ENCODE measurements at places on chromosomes 12 and 14.

GRCh38 chr12:113980537-113981337 lies 14.6 kb upstream of the RBM19 start:
- peak; percentile 55 for DNase-seq

DNA sequence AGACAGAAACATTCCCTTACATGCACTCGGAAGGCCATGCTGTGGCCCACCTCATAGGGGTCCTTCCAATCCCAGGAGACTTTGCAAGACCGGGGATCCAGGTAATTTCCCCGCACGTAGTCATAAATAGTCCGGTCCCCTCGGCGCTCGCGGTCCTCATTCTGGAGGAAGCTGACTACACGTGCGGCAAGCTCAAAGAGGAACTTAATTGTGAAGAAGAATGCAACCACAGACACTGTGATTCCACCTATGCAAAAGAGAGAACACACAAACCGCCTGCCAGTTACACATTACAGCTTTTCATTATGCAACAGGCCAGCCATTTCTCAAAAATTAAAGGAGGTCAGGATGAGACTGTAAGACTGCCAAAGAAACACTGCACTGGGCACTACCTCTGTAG lies 28.4 kb downstream of the AREL1 start:
- DNase-seq: no peak

DNA sequence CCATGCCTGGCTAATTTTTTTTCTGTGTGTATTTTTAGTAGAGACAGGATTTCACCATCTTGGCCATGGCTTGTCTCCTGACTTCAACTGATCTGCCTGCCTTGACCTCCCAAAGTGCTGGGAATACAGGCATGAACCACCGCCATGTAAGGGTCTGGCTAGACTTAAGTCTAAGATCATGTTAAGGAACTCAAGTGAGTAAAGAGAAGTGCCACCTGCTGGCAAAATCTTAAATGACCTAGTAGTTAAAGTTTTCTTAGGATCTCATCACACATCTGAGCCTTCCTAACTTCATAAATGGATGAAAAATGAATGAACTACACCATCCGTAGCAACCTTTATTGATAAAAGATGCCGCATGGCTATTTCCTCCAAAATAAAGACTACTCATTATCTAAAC lies 1.7 kb upstream of the C12orf56 start:
- peak; percentile 13 for DNase-seq

DNA sequence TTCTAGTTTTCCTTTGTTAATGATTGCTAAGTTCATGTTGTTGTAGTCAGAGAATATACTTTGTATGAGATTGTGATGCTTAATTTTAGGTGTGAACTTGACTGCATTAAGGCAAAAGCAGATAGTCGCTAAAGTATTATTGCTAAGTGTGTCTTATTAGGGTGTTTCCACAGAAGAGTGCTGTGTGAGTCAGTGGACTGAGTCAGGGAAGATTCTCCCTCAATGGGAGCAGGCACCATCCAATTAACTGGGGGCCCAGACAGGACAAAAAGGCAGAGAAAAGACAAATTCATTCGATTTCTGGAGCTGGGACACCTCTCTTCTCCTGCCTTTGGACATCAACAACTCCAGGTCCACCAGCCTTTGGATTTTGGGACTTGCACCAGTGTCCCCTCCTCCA lies 48.5 kb downstream of the BAZ1A start:
- peak; percentile 30 for DNase-seq

DNA sequence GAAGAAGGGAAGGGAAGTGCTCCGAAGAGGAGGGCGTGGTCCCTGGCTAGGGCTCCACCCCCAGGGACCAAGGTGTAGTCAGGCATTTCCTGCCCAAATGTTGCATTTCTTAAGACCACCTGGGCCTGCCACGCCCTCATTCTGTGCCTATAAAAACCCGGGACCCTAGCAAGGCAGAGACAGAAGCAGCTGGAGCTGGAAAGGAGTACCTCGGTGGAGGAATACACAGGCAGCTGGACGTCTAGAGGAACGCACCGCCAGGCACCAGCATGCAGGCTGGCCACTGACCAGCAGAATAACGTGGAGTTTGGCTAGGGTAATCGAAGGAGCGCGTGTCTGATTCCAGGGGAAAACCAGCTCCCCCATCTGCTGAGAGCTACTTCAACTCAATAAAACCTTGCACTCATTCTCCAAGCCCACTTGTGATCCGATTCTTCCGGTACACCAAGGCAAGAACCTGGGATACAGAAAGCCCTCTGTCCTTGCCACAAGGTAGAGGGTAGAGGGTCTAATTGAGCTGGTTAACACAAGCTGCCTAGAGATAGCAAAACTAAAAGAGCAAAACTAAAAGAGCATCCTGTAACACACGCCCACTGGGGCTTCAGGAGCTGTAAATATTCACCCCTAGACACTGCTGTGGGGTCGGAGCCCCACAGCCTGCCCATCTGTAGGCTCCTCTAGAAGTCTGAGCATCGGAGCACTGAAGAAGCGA lies 21.0 kb downstream of the CFL2 start:
- no peak for DNase-seq

DNA sequence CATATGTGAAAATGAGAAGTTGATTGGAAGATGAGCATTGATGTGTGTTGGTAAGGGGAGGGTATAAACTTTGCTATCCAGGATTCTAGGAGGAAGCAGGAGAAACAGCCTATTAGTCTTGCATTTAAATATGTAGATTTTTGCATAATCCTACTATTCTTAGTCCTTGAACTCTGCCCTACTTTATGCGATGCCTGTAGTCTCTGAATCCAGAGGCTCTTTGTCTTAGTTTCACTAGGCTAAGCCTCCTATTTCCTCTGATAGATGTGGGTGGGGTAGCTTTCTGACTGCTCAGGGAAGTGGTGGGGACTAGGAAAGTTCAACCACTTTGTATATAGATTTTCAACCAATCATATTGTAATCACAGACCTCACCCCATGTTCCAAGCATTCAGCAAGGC lies 49.5 kb upstream of the KCNC2 start:
- DNase-seq: no peak

GRCh38 chr12:120830052-120830940 lies 73.9 kb downstream of the SPPL3 start:
- no peak for DNase-seq

DNA sequence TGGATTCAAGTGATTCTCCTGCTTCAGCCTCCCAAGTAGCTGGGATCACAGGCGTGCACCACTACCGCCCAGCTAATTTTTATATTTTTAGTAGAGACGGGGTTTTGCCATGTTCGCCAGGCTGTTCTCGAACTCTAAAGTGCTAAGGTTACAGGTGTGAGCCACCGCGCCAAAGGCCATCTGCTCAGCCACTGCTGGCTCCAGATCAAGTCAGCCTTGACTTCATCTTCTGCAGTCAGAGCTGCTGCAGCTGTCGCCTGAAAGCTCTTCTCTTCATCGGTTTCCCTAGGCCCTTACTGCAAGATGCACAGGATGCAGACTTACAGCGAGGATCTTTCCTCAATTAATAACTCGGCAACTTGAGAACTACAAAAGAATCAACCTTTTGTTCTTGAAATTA lies 66.8 kb downstream of the CLIP1 start:
- DNase-seq: no peak

GRCh38 chr12:96187956-96188355 lies 6.2 kb upstream of the ELK3 start:
- no peak for DNase-seq

DNA sequence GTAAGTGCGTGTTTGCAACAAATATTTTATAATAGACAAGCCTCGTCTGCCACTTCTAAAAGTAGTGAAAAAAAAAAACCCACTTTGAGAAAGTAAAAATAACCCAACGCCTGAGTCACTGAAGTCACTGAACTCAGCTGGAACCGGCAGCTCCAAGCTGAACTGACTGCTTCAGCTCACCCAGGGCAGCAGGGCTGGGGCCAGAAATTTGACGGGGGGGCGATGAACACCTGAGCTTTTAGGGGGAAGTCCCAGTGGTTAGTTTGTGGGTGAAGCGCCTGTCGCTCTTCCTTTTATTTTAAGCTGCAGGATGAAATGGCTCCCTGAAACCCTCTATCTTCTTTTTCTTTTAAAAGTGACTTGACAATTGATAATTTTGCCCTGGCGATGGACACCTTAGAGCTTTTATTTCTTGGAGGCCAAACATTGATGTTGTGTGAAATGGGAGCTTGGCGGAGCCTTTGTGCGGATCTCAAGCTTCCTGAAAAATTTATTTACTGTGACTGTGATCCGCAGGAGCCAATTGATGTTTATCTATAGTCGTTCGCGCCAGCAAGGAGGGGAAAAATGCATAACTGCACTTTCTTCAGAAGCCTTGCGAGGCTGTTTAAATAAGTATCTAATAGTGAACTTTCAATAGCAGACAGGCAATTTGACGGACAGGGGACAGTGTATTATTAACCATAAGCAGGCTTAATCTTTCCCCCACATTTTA lies 173.2 kb upstream of the MYL2 start:
- DNase-seq: no peak

DNA sequence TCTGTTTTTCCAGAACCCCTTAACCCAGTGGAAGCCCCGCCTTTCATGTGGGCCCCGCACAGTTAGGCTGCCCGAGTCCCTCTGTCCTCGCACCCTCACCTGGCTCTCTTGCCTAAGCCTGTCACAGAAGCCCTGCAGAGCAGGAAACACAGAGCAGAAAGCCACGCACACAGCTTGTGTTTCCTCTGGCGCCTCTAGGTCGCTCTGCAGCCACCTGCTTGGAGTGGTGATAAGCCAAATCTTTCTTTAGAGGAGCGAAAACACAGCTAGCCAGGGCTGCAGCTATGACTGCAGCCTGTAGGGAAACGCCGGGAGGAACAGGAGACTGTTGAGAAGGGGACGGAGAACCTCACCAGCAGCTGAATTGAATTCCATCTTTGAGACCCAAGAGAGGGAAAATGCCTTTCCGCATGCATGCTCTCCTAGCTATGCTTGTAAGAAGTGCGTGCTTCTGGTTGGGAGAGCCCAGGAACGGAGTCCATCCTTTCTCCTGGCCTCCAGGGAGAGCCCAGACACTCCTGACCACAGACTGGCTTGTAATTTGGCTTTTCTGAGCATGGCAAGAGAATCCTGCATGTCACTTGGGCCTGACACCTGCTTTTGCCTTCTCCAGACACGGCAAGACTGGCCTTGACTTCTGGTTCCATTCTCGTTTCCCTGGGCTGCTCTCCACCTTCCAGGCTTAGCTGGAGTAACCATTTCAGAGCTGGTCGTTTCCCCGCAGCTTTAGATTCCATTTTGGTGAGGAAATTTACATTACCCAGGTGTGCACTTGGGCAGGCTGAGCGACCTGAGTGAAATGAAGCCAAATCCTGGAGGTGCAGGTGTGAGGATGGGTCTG lies 301.6 kb downstream of the CACNA1C start:
- DNase-seq: no peak

DNA sequence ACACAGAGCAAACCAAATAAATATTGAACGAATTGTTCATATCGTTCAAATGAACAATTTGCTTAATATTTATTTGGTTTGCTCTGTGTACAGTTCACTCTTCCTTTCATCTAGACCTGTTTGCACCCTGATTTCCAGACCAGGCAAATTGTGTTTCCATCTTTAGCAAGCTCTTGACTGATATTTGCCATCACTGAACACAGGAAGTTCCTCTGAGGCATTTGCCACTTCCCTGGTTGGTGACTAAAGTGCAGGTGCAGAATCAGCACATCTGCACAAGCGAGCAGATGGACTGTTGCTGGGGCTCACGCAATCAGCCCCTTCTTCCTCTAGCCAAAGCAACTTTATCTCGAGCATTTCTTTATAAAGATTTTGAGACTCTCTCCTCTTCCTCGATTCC lies 112.9 kb downstream of the DAAM1 start:
- no peak for DNase-seq

GRCh38 chr14:74634964-74635363 lies 22.9 kb upstream of the LTBP2 start:
- no peak for DNase-seq

DNA sequence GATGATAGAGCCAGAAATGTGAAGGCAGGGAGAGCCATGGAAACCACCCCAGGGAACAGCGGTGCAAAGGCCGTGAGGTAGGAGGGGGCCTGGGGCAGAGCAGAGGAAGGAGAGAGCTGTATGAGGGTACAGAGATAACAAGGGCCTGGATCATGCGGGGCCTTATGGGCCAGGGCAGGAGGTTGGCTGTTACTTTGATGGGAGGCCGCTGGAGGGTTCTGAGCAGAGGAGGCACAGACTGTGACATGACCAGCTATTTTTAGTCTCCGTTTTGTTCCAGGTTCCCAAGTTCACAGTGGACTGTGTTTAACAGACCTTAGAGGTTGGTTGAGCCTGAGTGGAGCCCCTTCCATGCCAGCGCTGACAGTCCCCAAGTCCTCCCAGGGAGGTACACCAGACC lies 118.6 kb downstream of the GCH1 start:
- DNase-seq: no peak

DNA sequence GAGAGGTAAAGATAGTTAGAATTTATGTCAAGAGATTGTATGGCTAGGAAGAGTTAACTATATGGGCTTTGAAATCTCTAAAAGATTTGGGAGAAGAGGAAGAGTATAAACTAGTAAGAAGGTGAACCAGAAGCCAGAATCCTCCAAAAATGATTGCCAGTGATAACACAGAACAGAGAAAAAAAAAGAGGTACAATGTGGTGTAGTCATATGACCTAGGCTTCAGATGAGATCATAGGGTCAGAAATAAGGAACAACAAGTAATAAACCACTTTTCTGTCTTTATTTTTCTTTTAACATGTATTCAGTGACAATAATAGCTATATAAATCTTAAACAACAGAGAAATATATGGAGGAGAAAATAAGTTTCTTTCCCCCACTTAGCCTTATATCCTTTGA lies 2.0 kb upstream of the NECAP1 start:
- no peak for DNase-seq
